ENCODE measurements at places on chromosomes 12 and 14.

- no peak for DNase-seq
These were observed 79.7 kb upstream of the GNG2 start for GRCh38 chr14:51780741-51781140.

- no peak for DNase-seq
These were observed 5.4 kb downstream of the SOS2 start for GRCh38 chr14:50225974-50226297.

- no peak for DNase-seq
These were observed 13.5 kb downstream of the PTGER2 start for GRCh38 chr14:52327374-52328226.

DNA sequence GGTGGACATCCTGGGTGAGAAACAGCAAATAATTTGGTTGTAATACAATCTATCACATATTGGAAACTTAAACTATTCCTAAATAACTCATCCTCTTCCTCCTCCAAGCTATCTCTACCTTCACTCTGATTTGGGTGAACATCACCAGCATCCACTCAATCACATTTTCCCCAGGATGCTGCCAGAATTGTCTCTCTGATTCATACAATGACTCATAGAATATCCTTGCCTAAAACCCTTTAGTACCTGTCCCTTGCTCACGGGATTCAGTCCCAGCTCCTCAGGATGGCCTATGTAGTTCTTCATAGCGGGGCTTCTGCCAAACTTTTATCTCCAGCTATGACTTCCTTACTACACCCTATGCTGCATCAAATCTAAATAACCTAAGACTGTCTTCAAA lies 146.8 kb downstream of the EMP1 start:
- DNase-seq = no peak

- DNase-seq = no peak
These were observed 31.5 kb upstream of the TMPO start for GRCh38 chr12:98483621-98484503.

GRCh38 chr12:46209914-46210872 lies 58.6 kb downstream of the SLC38A1 start:
- peak; percentile 36 for DNase-seq

DNA sequence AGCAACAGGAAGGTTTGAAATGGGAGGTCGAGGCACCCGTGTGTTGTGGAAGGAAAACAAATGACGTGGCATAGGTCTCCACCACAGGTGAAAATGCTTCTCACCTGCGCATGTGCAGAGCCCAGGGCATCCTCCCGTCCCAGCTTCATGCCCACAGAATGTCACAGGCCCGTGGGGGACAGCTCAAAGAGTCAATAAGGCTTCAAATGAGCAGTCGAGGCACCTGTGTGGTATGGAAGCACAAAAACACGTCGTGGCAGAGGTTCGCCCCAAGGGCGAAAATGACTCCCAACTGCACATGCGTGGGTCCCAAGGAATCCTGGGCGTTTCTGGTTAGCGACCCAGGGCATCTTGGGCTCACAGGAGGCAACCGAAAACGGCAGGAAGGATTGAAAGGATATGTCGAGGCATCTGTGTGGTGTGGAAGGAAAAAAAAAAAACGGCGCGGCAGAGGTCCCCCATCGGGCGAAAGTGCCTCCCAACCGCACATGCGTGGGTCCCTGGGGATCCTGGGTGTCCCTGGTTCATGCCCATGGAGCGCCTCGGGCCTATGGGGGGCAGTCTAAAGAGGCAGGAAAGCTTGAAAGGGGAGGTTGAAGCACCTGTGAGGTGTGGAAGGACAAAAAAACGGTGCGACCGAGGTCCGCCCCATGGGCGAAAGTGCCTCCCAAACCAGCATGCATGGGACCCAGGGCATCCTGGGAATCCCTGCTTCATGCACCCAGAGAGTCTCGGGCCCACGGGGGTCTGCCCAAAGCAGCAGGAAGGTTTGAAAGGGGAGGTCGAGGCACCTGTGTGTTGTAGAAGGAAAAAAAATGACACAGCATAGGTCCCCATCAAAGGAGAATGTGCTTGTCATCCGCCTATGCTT lies 578.5 kb downstream of the ALG10 start:
- DNase-seq = no peak

DNA sequence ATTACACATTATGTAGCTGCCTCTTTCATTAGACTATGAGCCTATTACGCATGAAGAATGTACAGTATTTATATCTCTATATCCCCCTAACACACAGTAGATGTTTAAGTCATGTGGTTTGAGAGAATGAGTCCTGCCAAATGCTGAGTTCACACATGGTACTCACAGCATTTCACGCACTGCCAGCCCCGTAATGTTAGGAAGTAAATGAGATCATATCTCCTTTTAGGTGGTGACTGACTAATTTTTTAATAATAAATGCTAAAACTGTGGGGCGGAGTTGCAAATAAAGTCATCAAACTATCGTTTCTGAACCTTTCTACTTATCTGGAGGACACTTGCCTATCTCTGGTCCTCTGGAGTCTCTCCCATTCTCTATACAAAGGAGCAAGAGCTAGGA lies 343.8 kb downstream of the ADAMTS20 start:
- no peak for DNase-seq

DNA sequence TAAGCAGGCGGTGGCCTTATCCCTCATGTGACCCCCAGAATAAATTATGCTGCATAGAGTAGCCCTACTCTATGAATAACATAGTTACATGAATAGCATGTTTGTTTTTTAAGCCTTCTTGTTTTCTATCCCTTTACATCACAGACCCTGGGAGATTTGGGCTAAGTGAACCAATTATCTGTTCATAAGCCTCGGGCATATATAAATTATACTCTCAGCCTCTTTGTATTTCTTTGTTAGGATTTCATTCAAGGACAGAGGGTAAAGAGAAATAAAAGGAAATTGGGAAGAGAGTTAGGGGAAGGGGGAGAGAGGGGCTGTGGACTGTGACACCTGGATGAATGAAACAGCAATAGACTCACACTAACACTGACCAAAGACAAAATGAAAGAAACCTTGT lies 35.3 kb upstream of the RTRAF start:
- no peak for DNase-seq

- DNase-seq = peak; percentile 90
These were observed at the start of the genes CCDC92 and ZNF664 for GRCh38 chr12:123972457-123973401. Gene CCDC92 (minus strand): TSS chr12:123972831. CDS start chr12:123944305, 28,526 bp downstream. Gene ZNF664 (plus strand): TSS chr12:123973215. CDS start chr12:124012145, 38,930 bp downstream.

DNA sequence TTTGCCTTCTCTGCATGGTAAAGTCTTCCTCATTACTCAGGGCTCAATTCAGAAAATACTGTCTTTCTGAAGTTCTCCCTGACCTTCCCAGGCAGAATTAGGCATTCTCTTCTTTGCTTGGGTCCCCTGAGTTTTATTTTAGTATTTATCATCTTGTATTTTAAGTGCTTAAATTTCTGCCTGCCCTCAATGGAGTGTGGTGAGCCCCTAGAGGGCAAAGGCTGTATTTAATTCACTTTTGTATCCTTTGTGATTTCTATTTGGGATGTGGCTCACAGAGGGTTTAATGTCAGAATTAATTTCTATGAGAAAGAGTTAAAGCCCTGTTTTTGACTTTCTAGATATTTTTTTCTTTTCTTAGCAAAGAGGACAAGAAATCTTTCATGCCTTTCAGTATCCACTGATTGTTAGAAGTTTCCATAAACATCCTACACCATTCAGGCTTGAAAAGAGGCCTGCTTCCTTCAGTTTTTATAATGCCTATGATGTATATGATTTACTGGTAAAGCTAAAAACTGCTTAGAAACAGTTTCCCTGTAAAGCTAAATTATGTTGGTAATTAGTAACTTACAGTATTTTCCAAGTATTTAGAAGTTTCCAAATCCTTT lies 55.6 kb upstream of the PTPRB start:
- DNase-seq = no peak

- no peak for DNase-seq
These were observed 397.8 kb downstream of the SEC23A start for GRCh38 chr14:38705220-38705619.

DNA sequence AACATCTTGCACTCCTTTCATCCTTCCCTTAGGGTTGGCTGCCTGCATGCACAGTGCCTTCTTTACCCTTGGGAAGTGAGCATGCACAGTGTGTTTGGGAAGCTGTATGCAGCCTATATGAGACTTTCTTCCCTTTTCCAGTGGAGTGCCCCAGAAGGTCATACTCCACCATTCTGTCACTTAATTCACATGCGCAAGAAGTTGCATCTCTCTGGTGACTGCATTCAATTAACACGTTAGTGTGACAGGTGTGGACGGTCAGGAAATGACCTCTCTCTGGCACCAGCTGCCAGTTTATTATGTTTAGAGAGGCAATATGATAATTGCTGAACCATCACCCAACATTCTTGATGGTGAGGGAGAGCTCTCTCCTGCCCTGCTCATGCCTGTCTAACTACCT lies 770.0 kb downstream of the FLRT2 start:
- DNase-seq = no peak

DNA sequence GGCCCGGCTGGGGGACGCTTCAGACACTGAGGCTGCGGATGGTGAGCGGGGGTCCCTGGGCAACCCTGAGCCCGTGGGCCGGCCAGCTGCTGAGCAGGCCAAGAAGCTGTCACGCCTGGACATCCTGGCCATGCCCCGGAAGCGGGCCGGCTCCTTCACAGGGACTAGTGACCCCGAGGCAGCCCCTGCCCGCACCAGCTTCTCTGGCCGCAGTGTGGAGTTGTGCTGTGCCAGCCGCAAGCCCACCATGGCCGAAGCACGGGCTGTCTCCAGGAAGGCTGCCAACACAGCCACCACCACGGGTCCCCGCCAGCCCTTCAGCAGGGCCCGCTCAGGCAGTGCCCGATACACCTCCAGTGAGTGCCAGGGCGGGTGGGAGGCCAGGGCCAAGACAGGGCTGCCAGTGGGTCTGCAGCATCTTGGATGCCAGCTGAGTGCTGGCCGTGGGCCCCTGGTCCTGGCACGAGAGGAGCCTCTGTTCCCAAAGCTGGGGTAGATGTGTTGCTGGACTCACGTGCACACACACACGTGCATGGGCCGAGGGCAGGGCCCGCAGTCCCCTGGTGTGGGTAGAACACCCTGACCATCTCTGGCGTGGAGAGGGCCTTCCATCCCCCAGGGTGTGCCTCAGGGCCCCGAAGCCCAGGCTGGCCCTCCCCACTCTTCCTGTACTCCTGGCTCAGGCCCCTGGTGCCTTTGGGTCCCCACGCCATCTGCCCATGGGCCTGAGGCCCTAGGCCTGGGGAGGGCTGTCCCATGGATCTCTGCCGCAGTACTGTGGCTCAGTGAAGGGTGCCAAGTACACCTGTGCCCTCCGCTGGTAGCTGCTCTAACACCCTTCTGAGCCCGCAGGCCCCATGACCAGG lies 22.8 kb downstream of the CEP170B start:
- DNase-seq = no peak

GRCh38 chr12:21906919-21907493 lies 34.2 kb downstream of the ABCC9 start:
- no peak for DNase-seq

DNA sequence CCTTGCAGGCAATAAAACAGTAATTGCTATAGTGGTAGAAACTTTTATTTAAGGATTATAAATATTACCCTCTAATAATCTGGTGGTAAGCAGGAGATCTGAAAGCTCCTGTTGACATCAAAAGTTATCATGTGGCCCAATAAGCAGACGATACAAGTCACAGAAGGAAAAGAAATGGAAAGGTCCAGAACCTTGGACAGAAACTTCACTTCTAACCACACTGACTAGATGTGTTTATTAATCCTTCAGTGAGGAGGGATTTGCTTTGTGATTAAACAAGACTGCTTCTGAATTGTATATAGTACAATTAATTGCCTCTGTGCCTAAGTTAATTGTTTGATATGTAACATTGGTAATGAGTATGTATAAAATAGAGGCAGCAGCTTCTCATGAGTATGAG lies 652.7 kb upstream of the MIS18BP1 start:
- DNase-seq = no peak

- DNase-seq = no peak
These were observed 45.6 kb upstream of the RBM19 start for GRCh38 chr12:114011711-114012110.

DNA sequence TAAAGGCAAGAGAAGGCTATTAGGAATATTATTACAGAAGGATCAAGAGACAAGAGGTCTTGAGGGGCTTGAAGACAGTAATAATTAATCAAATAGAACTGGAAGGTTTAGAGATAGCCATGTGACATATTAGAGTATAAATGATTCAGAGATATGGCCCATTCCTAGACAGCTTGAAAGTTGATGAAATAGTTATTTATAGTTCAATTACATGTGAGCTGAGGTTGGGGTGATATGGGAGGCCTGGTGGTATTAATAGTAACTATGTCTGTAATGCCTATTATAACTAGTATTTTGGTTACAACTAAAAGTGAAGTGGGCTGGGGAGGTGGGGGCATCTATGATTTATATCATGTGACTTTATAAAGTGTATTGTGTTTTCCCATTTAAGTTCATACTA lies 14.1 kb upstream of the MIS18BP1 start:
- DNase-seq = no peak

DNA sequence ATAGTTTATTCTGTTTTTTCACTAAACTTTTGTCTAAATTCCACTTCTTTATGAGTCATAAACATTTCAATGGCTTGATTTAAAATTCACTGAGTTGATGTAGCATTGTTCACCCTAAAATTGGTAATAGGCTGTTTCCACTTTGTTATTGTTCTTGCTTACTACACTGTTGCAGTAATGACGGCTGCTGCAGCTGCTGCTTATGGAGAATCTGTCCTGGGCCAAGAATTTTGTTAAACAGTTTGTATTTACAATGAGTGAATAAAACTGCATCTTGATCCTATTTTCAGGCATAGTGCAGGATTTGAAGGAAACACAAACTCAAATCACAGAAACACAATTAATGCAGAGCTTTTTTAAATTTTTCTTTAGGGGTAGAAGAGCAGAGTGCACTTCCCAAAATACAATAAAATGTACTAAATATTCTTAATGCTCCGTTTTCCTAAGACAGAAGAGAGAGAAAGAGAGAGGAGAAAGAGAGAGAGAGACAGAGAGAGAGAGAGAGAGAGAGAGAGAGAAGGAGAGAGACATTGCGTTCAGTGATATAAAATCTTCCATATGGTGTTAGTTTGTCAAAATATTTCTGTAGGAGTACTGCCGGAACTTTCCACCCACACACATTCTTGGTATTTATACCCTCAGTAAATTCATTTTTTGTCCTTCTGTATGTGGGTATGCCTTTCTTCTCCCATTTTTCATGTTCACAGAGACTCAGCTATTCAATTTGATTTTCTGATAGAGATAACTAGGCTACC lies 266.4 kb downstream of the LRFN5 start:
- no peak for DNase-seq

GRCh38 chr14:55936691-55937090 lies 181.5 kb upstream of the PELI2 start:
- no peak for DNase-seq

- no peak for DNase-seq
These were observed 52.8 kb downstream of the TESC start for GRCh38 chr12:117046425-117046824.

DNA sequence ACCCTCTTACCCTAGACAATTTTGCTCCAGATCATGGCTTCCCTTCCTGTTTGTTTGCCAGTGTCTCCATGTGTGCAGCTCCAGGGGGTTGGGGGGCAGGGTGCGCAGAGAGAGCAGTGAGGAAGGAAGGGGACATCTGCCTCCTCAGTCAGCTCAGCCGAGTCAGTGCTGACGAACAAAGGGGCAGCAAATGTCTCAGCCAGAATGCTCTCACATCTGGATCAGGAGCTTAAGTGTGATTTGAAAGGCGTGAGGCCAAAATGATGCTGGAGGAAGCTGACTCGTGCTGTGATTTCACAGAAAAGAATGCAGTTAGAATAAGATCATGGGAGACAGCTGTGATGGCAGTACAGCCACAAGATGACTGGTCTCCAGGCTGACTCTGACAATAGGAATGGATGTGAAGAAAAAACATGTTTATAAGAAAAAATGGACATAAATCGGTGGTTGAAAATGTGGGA lies 27.1 kb upstream of the CDK17 start:
- DNase-seq = no peak
